ENCODE measurements at places on chromosomes 13 and 19. TPM values are rescaled to one million over a fixed set of nuclear protein-coding genes. Genes with fewer than 3 reads are reported as not detected.

GRCh38 chr19:39192846-39193245 is 3.9 kb upstream of the NCCRP1 start:
- DNase-seq = no peak

DNA sequence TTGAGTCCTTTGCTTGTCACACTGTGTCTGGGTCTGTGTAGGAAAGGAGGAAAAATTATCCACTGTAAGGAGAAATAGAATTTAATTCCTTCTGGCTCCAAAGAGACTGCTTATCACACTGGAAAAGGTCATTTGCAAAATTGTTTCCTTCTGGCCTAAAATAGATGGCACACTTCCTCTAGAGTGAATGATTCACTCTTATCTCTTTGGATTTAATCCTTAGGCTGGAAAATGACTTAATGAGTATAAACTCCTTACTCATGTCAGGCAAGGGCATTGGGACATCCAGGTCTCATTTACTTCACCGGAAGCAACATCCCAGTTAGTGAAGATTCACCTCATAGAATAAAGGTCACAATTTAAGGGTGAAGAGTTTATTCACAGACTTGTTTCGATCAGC is 293.6 kb downstream of the OXGR1 start:
- no peak for DNase-seq

Gene ZNF724
- 1.3 TPM for total RNA-seq

DNA sequence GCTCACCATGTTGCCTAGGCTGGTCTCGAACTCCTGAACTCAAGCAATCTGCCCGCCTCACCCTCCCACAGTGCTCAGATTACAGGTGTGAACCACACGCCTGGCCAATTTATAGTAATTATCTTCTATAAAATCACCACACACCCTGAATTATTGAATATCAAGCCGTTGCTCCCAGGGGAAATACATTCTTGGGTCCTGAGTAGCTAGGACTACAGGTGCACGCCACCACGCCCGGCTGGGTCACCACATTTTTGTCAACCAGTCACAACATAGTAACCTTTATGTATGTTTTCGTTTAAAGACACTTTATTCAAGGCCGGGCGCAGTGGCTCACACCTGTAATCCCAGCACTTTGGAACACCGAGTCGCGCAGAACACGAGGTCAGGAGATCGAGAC is 8.3 kb downstream of the CBLC start:
- no peak for DNase-seq

DNA sequence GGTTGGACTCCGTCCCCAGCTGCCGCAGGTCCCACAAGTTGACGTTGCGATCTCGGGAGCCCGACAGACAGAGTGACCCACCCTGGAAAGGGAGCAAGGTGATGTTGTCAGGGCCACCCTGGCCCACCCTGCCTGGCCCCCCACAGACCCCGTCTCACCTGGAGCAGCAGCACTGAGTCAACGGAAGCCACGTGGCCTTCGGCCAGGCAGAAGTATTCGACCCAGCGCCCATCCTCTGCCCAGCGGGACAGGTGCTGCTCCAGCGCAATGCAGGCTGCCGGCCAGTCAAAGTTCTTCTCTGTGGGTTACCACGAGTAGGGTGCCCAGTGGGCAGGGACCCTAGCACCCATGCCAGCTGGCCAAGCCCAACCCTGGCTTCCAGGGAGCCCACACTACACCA is 1.8 kb downstream of the FBXW9 start:
- DNase-seq = no peak

DNA sequence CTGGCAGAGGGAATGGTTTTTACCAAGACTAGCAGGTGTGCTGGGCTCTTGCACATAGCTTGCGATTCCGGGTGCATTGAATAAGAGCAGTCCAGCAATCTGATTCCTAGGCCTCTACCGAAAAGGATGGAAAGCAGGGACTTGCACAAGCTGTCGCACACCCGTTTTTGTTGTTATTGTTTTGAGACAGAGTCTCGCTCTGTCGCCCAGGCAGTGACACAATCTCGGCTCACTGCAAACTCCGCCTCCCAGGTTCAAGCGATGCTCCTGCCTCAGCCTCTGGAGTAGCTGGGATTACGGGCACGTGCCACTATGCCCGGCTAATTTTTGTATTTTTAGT is 5.5 kb downstream of the EBI3 start:
- no peak for DNase-seq

- no peak for DNase-seq
These were observed 64.9 kb downstream of the MZT1 start for GRCh38 chr13:72662548-72662947.

Gene ZNF554
- total RNA-seq = 4.0 TPM

Gene MYO16
- 0.93 TPM for total RNA-seq

DNA sequence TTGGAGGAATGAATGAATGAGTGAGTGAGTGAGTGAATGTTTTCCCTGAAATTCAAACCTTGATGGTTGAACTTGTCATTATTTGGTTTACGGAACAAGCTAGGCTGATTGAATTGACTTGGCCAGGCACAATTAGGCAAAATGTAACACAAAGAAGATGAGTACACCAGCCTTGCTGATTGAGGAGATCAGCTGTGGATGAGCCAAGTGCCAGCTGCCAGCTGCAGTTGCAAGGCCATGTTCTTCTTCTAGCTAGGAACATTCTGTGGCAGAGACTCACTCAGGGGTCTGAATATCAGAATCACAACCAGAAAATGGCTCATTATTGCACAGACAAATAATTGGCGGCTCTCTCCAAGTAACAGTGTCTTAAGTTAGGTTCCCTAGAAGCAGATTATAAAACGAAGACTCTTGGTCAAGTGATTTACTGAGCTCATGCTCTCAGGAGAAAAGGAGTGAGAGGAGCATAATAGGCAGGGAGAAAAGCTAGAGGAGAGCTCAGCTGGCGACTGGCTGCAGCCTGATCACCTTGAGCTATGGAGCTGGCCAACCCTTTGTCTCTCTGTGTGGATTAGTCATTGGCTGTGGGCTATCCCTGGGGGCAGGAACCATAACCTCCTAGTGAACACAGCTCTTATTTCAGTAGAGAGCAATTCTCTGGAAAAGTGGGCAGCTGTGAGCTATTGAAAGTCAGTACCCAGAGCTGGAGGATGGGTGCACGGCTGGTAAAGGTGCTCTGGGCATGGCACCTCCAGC is 225.3 kb upstream of the SERP2 start:
- no peak for DNase-seq

DNA sequence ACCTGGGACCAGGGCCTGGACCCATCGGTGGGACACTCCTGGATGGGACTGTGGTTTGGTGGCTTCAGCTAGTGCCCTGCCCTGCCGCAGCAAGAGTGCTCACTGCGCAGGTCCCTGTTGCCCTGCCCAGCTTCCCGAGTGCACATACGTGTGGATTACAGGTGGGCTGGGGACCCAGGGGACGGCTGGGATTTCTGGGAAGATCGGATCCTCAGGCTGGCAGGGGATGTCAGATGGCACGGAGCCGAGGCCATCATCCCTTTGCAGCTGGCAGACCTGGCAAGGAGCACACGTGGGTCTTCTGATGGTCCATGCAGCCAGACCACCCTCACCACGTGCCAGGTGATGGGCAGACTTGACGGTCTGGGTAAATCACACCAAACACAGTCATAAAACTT is 69.3 kb downstream of the CHST8 start:
- no peak for DNase-seq

GRCh38 chr13:37306778-37307544 is 201.5 kb upstream of the CSNK1A1L start:
- no peak for DNase-seq

GRCh38 chr13:114319441-114319913 is 5.2 kb downstream of the CHAMP1 start:
- no peak for DNase-seq

DNA sequence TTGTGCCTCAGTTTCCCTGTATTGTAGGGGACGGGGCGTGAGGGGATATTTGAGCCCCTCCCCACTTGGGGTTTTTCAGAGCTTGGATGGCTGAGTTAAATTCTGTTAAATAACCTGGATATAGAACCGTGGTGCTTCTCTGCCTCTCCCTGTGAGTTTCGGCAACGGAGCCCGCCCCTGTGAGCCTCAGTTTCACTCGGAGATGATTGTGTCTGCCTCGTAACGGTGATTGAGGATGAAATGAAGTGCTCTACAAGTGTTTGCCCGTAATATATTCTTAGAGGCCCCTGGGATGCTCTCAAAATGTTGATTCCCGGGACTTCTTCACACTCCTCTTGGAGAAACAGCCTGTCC is 509 bp downstream of the KXD1 start:
- no peak for DNase-seq

Gene AKT1S1
- 17.1 TPM for total RNA-seq

GRCh38 chr13:111857336-111857735 is 209.6 kb upstream of the SOX1 start:
- DNase-seq = no peak

DNA sequence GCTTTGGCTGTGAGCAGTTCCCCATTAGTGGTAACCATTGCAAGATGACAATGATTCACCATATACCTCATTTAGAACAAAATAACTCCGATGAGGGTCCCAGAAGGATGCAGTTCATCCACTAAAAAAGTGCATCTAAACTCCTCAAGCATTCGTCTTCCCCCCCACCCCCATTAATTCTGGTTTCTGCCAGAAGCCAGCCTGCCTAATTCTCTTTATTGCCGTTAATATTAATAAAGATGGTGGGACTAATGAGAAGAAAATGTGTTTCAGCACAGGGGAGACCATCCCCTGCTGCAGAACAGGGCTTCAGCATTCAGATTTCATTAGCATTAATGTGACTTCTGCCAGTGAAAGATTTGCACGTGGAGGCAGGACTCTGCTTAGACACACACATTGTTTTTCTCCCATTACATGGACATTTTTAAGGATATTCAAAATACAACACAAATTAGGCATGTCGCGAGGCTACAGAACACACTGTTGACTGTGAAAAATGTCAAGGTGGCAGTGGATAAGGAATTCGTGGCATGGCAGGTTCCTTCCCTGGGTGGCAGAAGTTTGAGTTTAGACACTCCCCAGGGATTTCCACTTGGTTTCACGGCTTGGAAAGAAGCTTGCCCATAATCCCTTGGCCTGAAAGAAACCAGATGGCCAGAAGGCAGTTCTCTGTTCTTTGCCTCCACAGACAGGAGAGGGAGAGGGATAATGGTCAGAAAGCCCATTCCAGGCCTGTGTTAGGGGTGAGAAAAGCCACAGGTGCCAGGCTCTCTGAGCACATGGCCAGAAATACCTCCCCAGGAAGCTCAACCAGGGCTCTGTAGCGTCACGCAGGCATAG is 236.5 kb downstream of the FOXO1 start:
- no peak for DNase-seq

DNA sequence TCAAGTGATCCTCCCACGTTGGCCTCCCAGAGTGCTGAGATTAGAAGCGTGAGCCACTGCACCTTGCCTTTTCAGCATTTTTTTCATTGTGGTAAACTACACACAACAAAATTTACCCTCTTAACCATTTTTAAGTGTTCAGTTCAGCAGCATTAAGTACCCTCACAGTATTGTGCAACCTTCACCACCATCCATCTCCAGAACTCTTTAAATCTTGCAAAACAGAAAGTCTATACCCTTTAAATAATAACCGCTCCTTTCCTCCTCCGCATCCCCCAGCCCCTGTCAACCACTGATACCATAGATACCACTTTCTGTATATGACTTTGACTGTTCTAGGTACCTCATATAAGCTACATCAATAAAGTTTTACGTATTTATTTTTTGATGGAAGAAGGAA is 20.8 kb upstream of the CASP14 start:
- DNase-seq = no peak

GRCh38 chr19:50005428-50005827 is 19.7 kb downstream of the VRK3 start:
- DNase-seq = no peak

Gene ACTMAP
- total RNA-seq = 3.8 TPM

GRCh38 chr13:109883181-109884180 is 97.1 kb upstream of the IRS2 start:
- DNase-seq = no peak

DNA sequence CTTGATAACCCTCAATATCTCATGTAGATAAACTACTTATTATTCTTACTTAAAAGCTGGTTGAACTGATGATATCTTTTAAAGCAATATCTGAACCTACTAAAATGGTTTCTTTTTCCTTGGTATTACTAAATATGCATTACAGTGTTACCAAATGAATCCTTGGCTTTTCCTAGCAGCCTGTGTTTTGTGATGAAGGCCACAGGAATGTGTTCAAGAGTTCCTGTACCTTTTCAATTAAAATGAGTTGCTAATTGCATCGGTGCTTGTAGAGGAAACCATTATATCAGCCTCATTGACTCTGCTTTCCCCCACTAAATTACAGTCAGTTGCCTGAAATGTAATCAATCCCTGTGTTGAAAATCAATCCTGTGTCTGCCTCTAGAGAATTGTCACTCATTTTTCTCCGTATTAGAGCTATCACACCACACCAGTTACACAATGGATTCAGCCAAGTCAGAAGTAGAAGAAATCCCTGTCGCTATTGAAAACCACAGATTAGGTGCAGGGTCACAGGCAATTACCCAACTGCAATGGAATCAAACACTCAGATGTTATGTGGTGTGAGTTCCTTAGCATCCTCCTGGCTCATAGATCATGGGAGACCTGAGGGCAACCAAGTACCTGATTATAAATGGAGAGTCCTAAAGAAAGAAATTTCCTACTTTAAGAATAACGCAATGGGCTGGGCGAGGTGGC is 13.3 kb downstream of the FAM216B start:
- DNase-seq = no peak

DNA sequence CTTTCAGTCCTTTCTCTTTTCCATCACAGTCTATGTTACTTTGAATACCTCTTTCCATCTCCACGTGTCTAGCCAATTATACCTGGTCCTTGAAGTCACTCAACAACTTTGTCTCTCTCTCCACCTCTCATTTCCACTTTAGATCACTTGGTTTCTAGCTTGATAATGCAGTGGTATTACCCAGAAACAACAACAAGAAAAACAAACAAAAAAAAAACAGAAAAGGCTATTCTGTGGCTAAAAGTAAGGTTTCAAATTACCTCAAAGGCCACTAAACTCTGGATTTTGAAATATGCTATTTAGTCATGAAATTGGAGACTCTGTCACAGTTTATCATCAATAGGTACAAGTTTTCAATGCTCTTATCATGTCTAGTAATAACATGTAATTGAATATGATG is 184.8 kb downstream of the PCDH9 start:
- DNase-seq = no peak

- DNase-seq = no peak
These were observed 296.1 kb downstream of the PCDH9 start for GRCh38 chr13:66933994-66934393.

DNA sequence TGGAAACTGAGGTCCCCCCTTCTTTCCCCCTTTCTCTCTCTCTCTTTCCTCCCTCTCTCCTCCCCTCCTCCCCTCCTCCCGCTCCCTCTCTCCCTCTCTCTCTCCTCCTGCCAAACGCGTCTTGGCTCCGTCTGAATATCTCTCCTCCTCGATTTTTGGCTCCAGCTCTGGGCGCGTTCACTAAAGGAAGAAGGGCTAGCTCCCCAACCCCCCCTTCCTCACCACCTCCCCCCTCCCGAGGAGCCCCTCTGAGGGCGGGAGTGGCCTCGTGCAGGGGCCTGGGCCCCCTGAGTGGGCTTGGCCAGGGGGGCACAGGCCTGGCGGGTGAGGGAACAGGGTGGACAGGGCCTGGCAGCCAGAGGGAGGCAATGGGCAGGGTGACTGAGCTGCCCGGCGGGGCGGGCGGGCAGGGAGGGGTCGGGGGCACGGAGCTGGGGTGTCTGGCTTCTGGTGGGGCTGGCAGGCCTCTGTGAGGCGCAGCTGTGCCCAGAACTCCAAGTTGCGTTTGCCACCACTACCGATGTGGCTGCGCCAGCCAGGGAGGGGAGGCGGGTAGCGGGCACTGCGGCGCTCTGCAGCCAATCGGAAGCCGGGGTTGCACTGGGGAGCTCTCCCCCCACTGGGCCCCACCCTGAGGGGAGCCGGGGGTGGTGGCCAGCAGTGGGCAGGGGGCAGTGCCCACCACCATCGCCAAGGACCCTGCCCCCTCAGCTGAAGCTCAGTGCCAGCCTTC is 7.1 kb downstream of the NFIX start:
- DNase-seq = no peak

- no peak for DNase-seq
These were observed 18.9 kb downstream of the FAM187B start for GRCh38 chr19:35209646-35210045.
